CMK (cell line): ENCODE measurements at places on chromosomes 7 and 10.

GRCh38 chr7:134434701-134435100 is 24.2 kb downstream of the AKR1B1 start:
- no peak for DNase-seq

DNA sequence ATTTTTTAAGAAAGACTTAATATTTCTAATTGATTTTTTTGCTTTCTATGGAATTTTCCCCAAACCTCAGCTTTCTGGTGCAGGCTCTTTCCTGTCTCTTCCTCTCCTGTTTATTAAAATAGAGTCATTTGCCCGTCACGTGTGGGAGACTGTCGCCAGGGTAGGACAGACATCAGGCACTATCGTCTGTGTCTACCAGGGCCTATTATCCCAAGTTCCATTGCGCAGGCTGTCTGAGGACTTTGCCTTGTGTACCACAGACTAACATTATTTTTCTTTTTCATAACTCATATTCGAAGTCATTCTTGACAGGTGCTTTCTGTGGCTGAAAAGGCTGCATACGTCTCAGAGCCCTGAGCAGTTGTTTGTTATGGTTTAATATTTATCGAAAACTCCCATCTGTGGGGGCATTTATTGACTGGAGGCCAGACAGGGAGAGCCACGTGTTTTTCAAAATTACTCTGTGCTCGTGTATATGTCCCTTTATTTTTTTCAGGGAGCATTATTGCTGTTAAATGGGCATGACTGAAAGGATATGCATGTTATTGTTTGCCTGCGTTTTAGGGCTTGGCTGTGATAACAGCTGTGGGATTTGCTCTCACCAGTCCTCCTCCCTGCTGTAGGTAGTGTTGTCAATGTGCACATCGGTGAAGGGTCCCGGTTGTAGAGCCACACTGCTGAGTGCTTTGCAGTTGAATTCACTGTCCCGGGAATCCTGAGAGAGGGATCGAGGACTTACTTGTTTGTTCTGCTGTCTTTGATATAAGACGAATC is 89.8 kb downstream of the CAMK1D start:
- no peak for DNase-seq

- DNase-seq = no peak
Observed at GRCh38 chr7:22587322-22587721, 87.3 kb upstream of the STEAP1B start.

DNA sequence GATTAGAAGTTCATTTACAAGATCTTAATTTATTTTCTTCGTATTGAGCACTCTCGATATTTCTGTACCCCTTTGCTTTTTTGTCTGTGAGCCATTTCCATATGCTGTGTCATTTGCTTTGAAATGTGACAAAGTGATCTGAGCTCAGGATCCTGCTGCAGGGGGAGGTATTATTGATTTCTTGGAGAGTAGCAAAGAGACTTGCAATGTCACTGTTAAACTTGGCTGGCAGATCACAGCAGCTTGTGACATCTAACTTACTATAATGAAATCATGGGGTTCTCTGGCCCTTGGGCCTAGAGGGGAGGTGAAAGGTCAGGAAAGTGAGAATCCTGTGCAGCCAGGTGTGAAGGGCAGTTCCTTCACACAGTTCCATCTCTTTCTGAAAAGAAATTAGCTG is 923.4 kb downstream of the REEP3 start:
- no peak for DNase-seq

GRCh38 chr7:85196696-85197095 is 9.8 kb upstream of the SEMA3D start:
- no peak for DNase-seq

DNA sequence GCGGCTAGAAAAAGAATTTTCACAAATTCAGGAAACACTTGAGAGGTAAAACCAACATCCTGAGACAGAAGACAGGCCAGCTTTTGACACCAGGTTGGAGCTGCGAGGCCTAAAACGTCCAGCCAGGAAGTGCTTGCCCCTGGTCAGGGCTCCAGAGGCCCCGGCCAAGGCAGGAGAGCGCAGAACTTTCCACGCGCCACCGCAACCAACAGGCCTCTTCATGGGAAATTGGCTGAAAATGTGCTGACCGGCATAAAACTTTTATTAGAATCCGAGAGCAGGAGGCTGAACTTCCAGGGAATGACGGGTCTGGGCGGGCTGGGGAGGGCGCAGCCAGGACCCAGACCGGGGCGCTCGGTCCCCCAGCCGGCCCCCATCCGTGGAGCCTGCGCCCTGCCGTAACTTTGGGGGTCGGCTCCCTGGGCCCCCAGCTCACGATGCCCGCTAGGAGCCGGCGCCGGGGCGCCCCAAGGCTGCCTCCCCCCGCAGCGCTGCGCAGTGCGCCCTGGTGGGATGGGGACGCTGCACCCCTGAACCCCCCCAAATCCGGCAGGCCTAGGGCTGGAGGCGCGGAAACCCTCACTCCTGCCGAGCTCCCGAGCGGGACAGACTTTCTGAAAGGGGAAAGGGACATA is 414.0 kb upstream of the MKI67 start:
- DNase-seq = no peak

DNA sequence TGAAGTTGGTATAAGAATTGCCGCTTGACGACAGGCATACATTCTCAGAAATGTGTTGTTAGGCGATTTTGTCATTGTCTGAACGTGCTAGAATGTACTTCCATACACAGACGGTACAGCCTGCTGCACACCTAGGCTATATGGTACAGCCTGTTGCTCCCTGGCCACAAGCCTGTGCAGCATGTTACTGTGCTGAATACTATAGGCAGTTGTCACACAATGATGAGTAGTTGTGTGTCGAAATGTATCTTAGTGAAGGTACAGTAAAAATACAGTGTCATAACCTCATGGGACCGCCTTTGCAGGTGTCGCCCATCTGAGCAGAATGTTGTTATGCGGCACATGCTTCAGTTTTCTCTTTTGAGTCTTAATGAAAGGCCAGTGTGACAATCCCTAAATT is 66.5 kb downstream of the SHH start:
- DNase-seq = no peak

DNA sequence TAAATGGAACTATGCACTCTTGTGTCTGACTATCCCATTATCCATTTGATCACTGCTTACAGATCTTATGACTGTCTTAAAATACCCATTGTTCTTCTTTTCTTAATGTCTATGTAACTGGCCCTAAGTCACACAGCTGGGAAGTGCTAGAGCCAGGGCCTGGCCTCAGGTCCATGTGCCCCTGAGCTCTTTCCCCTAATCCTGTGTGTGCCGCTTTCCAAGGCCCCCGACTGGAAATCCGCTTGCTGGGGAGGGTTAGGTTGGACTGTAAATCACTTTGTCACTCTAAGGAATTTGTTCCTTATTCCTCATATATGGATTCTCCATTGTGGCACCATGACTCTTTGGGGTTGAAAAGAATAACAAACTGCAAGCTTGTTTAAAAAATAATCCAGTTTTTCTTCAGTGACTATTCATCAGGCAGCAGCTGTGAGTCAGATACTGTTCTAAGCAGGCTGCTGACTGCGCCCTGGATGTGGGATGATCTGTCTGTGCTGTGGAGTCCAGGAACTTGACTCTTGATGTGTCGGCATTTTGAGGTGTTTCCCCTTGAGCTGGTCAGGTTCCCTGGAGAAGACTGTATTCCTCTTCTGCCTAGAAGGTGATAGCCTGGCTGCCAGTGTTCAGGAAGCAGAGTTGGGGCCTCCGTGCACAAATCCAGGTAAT is 236.3 kb downstream of the SDK1 start:
- no peak for DNase-seq

GRCh38 chr10:17835688-17836087 is 26.5 kb downstream of the MRC1 start:
- no peak for DNase-seq

DNA sequence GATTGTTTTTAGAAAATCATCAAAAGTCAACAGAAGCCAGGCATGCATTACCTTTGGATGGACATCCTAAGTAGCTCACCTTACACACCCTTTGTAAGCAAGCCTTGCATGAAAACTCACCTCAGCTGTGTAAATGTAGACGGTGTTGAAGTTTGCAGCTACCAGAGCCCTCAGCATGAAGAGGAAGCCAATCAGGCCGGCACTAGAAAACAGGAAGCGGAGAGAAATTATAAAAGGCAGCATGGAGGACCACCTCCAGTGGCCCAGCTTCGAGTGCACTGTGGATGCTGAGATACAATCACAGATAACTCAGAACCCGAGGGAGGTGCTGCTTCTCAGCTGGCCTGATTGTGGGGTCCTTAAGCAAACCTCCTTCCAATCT is 75.3 kb downstream of the SVOPL start:
- DNase-seq = no peak
